ENCODE measurements at places on chromosomes 5 and 9.

- no peak for DNase-seq
These were observed 129.3 kb upstream of the LPCAT1 start for GRCh38 chr5:1652873-1653697.

DNA sequence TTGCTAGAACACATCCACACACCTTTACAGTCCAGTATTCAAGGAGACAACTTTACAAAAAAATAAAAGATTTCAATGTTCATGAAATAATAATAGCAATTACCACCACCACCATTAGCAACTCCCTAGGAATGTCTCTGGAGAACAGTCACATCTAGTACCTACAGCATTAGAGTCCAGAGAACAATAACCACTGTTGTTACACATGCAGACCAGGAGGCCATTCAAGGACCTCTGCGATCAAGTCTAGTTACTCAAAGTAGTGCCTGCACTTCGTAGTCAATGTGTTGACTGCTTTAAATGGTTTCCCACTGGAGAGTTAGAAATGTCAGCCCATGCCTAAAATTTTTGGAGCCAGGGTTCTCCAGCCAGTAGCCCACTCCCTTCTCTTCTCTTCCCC is 244.4 kb downstream of the DEPDC1B start:
- no peak for DNase-seq

- DNase-seq = no peak
These were observed 228.3 kb downstream of the IRX2 start for GRCh38 chr5:2523180-2523579.

GRCh38 chr9:86458191-86458855 is 104.1 kb upstream of the TUT7 start:
- DNase-seq = no peak

Measured in GM10248 (cell line).